ENCODE measurements at places on chromosomes 5 and 9. TPM values are rescaled to one million over a fixed set of nuclear protein-coding genes. Genes with fewer than 3 reads are reported as not detected.

- H3K4me1 ChIP-seq: peaks cover 58% of the 10 kb centered on the region
- no peaks in the 10 kb centered on the region for H3K27me3 ChIP-seq
- DNase-seq: no peak
- H3K27ac ChIP-seq: peak overlapping the region; percentile 96
- H3K36me3 ChIP-seq: no peaks in the 10 kb centered on the region
Measured at GRCh38 chr5:67005737-67006499, 190.7 kb downstream of the CD180 start.

GRCh38 chr5:153617190-153617589 lies 126.7 kb downstream of the GRIA1 start:
- DNase-seq: no peak
- H3K27ac ChIP-seq: no peak overlapping the region
- no peak overlapping the region for H3K4me3 ChIP-seq

The CAAP1 gene
- 13.4 TPM for total RNA-seq

- peak overlapping the region; percentile 79 for H3K27ac ChIP-seq
- no peak for DNase-seq
- H3K4me3 ChIP-seq: no peak overlapping the region
- no peaks in the 10 kb centered on the region for H3K36me3 ChIP-seq
Measured at GRCh38 chr5:96716007-96716406, 53.8 kb downstream of the CAST start.

- peaks cover 1% of the 10 kb centered on the region for H3K4me1 ChIP-seq
- H3K36me3 ChIP-seq: no peaks in the 10 kb centered on the region
- no peaks in the 10 kb centered on the region for H3K27me3 ChIP-seq
- no peak overlapping the region for H3K4me3 ChIP-seq
- DNase-seq: no peak
Measured at GRCh38 chr5:124511791-124512190, 234.6 kb downstream of the ZNF608 start.

DNA sequence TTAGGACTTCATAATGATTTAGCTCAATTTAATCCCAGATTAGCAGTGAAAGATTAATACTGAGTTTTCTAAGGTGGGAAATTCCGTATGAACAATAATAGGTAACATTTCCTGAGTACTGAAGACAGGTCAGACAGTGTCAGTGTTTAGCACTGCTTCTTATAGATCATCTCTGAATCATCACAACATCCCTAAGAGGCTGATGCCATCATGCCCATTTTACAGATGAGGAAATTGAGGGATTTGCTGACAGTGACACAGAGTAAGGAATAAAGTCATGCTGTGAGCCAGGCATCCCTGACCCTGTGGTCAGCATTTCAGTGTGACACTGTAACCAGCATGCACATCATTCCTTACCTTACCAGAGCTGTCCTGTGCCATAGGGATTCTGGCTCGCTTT lies 44.5 kb downstream of the DAPK1 start:
- peaks cover 11% of the 10 kb centered on the region for H3K36me3 ChIP-seq
- DNase-seq: no peak
- no peaks in the 10 kb centered on the region for H3K4me1 ChIP-seq
- H3K4me3 ChIP-seq: no peak overlapping the region
- no peak overlapping the region for H3K27ac ChIP-seq

DNA sequence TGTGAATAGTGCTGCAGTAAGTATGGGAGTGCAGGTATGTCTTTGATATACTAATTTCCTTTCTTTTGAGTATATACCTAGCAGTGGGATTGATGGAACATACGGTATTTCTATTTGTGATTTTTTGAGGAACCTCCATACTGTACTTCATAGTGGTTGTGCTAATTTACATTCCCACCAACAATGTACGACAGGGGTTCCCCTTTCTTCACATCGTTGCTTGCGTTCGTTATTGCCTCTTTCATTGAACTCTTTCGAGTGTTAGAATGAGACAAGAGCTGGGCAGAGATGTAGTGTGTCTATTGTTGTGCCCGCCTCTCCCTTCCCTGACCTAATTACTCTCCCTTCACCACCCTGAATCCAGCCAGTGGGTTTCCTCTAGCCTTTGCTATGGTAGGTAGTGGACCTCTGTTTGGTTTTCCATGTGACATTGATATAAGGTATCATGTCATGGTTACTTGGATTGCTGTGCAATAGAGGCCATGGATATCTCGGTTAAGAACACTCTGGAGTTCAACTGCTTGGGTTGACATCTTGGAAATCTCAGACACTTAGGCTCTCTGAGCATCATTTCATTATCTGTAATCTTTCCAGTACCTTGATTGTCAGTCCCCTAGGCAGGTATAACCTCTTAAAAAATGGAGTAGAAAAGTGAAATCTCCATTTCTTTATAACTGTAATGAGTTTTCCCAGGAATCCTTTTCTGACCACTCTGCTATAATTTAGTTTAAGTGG lies 19.5 kb downstream of the AOPEP start:
- H3K27me3 ChIP-seq: no peaks in the 10 kb centered on the region
- no peak overlapping the region for H3K4me3 ChIP-seq
- H3K27ac ChIP-seq: no peak overlapping the region
- peaks cover 3% of the 10 kb centered on the region for H3K4me1 ChIP-seq
- H3K36me3 ChIP-seq: no peaks in the 10 kb centered on the region
- DNase-seq: no peak

DNA sequence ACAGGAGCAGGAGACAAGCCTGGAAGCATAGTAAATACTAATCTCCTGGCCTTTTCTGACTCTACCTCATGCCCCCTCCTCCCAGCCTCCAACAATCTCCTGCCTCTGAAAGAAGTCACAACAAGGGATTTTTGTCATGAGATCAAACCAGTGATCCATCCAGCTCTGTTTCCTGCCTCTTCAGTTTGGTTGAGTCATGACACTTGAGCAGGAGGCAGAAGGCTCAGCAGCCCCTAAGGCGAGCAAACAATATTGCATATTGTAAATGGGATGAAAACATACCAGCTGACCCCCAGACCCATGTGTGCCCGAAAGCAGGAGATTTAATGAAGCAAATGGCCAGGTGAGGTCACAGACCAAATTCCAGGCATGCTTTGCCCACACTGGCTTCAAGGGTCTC lies 272.8 kb downstream of the GAS1 start:
- DNase-seq: no peak
- no peaks in the 10 kb centered on the region for H3K4me1 ChIP-seq
- H3K36me3 ChIP-seq: no peaks in the 10 kb centered on the region
- H3K27me3 ChIP-seq: no peaks in the 10 kb centered on the region
- no peak overlapping the region for H3K27ac ChIP-seq
- H3K4me3 ChIP-seq: no peak overlapping the region

- H3K27ac ChIP-seq: no peak overlapping the region
- H3K4me3 ChIP-seq: no peak overlapping the region
- no peaks in the 10 kb centered on the region for H3K4me1 ChIP-seq
- DNase-seq: no peak
Measured at GRCh38 chr5:29085142-29085541, 2046.8 kb upstream of the CDH9 start.

DNA sequence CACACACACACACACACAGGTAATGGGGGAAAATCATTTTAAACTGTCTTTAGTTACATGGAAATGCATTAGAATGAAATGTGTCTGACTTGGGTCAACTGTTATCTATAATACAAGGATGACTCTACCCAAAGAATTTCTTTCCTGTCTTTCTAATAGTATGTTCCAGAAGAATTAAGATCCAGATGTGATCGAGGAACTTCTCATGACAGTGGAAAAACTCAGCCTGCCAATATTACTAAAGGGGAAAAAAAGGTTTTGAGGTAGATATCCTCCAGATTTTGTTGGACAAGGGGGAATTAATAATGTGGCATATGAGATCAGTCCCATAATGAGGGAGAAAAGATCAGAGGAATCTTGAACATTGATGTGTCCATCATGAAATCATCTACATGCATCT lies 190.6 kb upstream of the MAP3K1 start:
- no peaks in the 10 kb centered on the region for H3K36me3 ChIP-seq
- no peak for DNase-seq
- no peak overlapping the region for H3K27ac ChIP-seq
- no peak overlapping the region for H3K4me3 ChIP-seq
- H3K4me1 ChIP-seq: no peaks in the 10 kb centered on the region

The GRIN1 gene
- not detected for total RNA-seq

- H3K36me3 ChIP-seq: no peaks in the 10 kb centered on the region
- no peak overlapping the region for H3K27ac ChIP-seq
- no peaks in the 10 kb centered on the region for H3K27me3 ChIP-seq
- H3K4me3 ChIP-seq: no peak overlapping the region
- H3K4me1 ChIP-seq: no peaks in the 10 kb centered on the region
Measured at GRCh38 chr5:30918171-30918570, 275.3 kb upstream of the CDH6 start.

DNA sequence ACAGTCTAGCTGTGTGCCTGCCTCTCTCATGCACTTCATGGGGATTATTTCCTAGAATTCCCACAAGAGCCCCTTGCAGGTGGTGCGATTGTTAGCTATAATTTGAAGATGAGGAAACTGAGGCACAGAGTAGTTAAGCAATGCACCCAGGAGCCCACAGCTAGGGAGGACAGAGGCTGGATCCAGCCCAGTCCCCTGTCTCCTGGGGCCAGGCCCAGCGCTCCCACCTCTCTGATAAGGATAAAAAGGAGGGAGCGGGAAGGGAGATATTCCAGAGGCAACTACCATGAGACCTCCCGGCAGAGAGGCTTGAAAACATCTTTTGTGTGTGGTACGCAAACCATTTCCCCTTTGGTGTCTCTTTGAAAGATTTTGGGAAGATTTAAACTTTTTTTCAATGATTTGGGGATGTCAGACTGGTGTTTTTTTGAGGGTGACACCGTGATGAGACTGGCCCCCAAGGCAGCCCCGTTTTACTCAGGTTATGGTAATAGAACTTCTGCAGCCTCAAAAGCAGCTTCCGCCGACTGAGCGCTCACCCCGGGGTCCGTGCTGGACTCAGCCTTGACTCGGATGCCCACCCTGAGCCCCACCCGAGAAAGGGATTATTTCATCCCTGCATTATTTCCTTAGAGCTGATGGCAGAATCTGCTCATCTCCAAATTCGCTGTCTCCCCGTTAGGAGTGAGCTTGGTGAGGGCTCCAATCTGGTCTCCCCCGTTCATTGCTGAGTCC lies 144.7 kb upstream of the IER5L start:
- peaks cover 28% of the 10 kb centered on the region for H3K4me1 ChIP-seq
- no peaks in the 10 kb centered on the region for H3K36me3 ChIP-seq
- H3K4me3 ChIP-seq: no peak overlapping the region
- DNase-seq: no peak

The KCNIP1 gene
- 0.08 TPM for total RNA-seq

DNA sequence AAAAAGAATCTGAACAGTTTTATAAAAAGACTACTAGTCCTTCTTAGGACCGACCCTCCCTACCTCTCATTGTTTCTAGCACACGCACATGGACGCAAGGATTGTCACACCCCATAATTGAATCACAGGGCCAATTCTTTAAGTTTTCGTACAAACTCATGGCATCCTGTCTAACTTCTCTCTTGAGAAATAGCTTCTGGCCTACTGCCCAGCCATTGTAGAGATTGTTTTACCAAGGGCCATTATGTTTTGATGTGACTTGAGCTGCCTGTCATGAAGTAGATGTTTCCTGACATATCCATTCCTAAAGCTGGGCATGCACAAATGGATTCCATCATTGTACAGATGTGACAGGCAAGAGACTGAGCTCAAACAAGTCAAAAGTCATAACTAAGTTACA lies 1672.1 kb upstream of the C9orf72 start:
- no peak overlapping the region for H3K4me3 ChIP-seq
- H3K27me3 ChIP-seq: no peaks in the 10 kb centered on the region
- H3K36me3 ChIP-seq: no peaks in the 10 kb centered on the region
- DNase-seq: no peak
- H3K4me1 ChIP-seq: no peaks in the 10 kb centered on the region
- no peak overlapping the region for H3K27ac ChIP-seq

GRCh38 chr9:78011049-78011448 lies 20.6 kb downstream of the GNAQ start:
- H3K4me3 ChIP-seq: no peak overlapping the region
- no peak overlapping the region for H3K27ac ChIP-seq
- H3K27me3 ChIP-seq: no peaks in the 10 kb centered on the region
- peaks cover 43% of the 10 kb centered on the region for H3K4me1 ChIP-seq
- no peaks in the 10 kb centered on the region for H3K36me3 ChIP-seq
